T-helper 9 cell (primary cell): ENCODE measurements at places on chromosomes 5 and 9.

- DNase-seq, result no peak
Observed at GRCh38 chr5:171979606-171980005, 26.8 kb downstream of the FBXW11 start.

DNA sequence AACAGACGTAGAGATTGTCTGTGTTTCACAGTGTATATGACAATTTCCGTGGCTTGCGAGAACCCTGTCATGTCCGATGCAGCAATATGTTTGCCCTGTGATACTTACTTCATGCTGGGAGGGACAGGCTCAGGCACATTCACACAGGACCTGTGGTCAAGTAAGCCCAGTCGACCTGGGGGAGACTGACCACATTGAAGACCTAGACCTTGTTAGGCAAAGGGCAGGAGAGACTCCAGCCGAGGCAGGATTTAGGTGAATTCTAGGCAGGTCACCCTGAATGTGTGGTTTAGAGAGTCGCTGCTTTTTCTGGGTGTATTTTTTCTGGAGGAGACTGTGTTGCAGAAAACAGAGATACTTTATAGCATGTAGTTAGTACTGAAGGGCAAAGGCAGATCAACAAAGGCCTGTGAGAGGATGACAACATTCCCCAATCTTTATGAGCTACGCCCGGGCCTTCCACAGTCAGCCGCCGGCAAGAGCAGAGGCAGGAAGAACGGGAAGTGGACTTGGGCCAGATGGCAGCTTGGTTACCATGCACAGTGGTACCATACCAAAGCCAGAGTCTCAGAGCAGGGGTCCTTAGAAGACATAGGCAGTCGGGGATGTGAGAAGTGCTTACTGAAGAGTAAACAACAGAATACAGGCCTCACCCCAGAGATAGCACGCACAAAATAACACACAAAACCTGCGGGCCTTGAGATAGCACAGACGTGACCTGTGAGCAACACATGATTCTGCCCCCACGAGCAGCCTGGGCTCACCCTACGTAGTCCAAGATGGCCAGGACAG lies 220.7 kb downstream of the CACNA1B start:
- no peak for DNase-seq

DNA sequence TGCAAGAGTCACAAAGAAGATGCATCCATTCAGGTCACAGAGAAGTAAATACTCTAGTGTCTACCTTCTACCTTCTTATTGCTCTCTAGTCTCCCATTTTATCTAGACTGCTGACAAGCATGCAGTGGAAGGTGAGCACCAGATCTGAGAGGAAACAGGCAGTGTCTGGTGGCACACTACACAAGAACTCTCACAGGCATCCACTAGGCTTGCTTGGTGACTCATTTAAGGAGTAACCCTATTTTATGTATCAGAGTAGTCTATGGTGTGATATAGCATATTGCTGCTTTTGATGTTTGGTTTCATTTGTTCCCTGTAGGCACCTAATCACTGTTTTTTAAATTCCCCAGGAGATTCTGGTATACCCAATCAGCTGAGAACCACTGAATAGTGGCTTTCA lies 1.6 kb upstream of the THBS4 start:
- DNase-seq, result no peak

- DNase-seq, result no peak
Observed at GRCh38 chr9:111994831-111995458, 98.3 kb downstream of the UGCG start.

DNA sequence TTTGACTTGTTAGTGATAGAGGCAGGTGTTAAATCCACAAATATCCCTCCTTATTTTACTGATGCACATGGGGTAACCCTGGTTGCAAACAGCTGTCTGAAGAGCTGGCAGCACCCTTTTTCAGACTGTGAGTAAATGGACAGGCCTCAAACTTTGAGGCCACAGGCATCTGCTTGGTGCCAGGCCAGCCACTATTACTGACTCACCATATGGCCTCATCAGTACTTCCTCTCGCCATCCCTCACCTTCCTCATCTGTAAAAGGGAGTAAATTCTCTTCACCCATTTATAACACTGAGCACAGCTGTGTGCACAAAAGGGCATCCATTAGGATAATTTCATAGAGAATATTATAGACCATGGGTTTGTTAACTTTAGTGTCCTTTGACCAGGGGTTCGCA lies 11.9 kb upstream of the TNIP1 start:
- DNase-seq, result no peak

DNA sequence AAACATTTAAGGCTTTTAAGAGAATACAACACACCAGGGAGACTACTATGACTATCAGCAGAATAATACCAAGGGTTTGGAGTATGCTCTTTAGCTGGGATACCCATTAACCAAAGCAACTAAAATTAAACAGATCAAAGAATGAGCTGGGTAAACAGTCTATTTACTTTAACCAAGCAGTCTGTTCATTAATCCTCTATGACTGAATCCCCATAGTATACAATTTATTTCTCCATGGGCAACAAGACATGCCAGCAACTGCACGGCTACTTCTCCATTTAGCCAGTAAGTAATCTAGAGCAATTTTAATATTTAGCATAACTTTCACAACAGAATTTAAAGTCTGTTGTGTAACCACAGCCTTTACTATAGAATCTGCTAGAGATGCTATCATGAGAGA lies 77.6 kb downstream of the CDO1 start:
- no peak for DNase-seq

DNA sequence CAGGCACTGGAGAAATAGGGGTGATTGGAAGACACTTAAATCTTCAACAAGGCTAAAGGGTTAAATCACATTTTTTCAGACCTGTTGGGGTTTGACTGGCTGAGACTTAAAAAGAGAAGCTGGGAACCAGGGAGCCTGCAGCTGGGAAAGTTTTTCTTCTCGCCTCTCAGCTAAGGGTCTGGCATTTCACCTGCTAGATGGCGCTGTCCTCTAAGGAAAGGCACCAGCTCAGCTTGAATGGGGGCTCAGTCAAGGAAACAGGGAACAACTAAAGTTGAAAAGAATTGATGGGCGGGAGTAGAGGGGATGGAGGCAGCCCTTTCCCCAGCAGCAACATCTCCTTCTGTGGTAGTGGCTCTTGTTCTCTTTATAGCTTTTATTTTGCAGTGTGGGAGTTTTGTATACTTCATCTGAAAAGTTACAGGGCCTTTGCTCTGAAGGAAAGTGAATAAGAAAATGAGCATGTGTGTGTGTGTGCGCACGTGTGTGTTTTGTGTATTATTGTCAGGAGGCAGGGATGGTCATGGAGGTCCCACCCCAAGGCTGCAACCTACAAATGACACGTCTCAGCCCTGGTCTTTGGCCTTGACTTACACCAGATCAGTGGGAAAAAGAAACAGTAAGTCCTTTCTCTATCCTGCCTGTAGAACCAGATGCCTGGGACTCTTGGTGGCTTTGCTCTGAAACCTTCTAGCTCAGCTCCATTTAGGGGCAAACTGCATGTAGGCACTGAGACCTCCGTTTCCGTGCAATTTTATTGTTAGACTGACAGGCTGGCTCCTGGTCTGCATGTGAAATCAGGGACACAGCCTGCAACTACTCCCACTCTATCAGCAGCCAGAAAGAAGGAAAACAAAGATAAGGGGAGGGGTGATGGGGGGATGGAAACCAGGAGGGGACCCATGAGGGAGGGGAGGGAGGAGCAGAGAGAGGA lies 316.2 kb upstream of the CLINT1 start:
- DNase-seq, result peak; percentile 7

DNA sequence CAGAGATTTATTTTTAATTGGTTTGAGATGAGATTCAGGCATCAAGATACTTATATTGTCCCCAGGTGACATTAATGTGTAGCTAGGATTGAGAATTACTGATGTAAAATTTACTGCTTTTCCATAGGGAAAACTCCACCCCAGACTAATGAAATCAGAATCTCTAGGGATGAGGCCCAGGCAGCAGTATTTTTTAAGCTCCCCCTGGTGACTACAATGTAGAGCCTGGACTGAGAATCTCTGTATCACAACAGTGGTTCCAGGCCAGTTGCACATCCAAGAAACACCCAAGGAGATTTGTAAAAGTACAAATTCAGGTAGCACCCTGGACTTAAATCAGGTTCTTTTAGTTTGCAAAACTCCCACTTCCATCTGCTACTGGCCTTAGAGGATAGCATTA lies 185.7 kb downstream of the MARCHF11 start:
- no peak for DNase-seq

GRCh38 chr5:96509721-96510350 lies 76.8 kb upstream of the PCSK1 start:
- DNase-seq, result no peak

DNA sequence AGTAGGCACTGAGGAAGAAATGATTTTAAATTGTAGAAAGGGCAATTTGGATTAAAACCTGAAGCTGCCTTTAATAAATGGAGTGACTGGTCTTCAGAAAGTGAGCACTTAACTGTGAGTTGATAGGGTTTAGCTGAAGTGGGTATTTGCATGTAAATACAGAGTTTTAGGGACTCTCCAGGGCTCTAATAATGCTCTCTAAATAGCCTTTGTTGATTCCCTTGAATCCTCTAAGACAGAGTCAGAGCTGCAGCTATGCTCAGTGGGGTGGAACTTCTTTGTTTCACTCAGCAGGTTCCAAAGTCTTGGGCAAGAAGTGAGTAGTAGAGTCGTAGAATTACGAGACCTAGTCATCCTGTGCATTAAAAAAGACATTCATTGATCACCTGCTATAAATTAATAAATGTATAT lies 21.4 kb downstream of the GLRA1 start:
- no peak for DNase-seq

GRCh38 chr5:9059920-9060691 lies 485.8 kb downstream of the SEMA5A start:
- DNase-seq, result no peak

- DNase-seq, result no peak
Observed at GRCh38 chr5:108382784-108383330, 959 bp upstream of the FBXL17 start.

GRCh38 chr9:79382458-79382857 lies 189.3 kb upstream of the TLE4 start:
- no peak for DNase-seq

GRCh38 chr5:84137541-84137940 lies 247.1 kb downstream of the EDIL3 start:
- no peak for DNase-seq

GRCh38 chr5:2008851-2009629 lies 126.3 kb upstream of the IRX4 start:
- no peak for DNase-seq

DNA sequence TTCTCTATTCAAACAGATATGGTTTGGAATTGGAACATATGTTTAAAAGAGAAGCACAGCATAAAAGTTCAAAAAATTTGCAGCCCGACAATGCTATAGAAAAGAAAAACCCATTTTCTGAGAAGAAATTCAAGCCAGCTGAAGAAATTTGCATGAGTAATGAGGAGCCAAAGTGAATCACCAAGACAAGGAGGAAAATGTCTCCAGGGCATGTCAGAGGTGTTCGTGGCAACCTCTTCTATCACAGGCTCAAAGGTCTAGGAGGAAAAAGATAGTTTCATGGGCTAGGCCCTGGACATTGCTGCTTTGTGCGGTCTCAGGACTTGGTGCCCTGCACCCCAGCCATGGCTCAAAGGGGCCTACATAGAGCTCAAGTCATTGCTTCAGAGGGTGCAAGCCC lies 134.8 kb upstream of the ADAMTS16 start:
- DNase-seq, result no peak

DNA sequence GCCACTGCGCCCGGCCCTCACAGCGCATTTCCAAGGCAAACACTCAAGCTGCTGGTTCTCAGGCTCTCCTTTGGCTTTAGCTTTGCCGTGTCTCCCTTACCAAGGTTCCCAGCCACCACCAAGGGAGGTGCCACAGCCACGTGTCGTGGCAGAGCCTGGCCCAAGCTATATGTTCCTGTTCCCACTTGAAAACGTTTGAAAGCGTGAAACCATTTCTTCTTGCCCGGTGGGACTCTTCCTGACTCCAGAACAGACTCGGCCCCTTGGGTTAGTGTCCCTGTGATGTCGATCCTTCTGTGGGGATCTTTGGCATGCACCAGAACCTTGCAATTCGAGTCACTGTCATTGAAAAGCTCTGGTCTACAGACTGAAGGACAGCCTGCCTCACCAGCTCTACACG lies 147.9 kb downstream of the HSD17B3 start:
- DNase-seq, result no peak

DNA sequence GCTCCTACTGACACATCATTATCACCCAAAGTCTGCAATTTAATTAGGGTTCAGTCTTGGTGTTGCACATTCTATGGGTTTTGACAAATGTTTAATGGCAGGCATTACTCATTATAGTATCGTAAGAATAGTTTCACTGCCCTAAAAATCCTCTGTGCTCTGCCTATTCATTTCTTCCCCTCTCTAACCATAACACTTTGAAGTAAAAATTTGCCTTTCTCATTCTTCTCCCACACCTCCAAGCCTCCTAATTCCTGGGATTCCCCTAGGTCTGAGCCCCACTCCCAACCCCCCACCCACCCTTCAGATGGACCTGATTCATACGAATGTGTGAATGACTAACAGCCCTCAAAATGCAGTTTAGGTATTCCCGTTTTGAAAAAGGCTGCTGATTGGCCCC lies 18.4 kb downstream of the ENC1 start:
- DNase-seq, result no peak
